Right renal pelvis (tissue), 4 donors: ENCODE measurements at places on chromosomes 4 and X. TPM values are rescaled to one million over a fixed set of nuclear protein-coding genes. Genes with fewer than 3 reads are reported as not detected.

ATG4A gene
- 13.1 TPM for polyA plus RNA-seq

SASH3 gene
- polyA plus RNA-seq, result 2.1 TPM

RBBP7 gene
- 218 TPM for polyA plus RNA-seq

RAB33A gene
- 0.71 TPM for polyA plus RNA-seq

FOXP3 gene
- 0.89 TPM for polyA plus RNA-seq

RASL11B gene
- polyA plus RNA-seq, result 45.0 TPM

MAGEA2 gene
- polyA plus RNA-seq, result not detected

ETNPPL gene
- polyA plus RNA-seq, result 0.14 TPM

GRCh38 chrX:103063918-103064434 is at the start of gene BEX1:
Gene BEX1, minus strand, starts transcription at chrX:103064171. Its CDS starts 897 bp downstream, at chrX:103063274.
- peak; percentile 24 for DNase-seq

GRCh38 chr4:151628001-151628608 is 132.7 kb downstream of the GATB start:
- DNase-seq, result no peak

DNA sequence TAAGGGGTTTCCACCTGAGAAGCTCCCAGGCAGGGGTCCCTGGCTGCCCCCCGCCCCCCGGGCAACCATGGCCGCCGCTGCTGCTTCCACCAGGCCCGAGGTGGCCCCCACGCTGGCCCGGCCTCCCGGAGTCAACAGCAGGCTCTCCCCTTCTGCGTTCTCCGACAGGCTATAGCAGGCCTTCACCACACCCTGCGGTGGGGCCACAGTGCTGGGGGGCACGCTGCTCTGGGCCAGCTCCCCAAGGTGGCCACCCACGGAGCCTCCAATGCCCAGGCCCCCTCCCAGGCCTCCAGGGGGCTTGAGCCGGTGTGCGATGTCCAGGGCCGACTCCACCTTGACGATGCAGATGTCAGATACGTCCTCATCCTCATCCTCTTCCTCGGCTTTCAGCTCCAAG is 72.5 kb downstream of the UBE2K start:
- no peak for DNase-seq

DNA sequence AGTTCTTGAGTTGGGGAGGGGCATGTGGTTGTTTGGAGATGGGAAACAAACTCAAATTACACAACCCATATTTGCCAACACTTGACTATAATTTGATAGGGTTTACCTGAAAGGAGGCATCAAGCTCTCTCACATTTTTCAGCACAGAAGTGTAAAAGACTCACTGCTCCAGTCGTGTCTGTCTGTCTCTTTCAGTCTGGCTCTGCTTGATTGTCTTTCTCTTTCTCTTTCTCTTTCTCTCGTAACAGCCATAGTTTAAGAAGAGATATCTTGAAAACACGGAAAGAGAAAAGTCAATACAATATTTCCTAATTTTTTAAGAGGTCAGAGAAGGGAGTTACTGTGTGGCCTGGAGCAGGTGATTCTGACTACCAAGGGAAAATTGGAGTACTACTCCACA is 413.6 kb upstream of the CXorf51A start:
- DNase-seq, result no peak

DNA sequence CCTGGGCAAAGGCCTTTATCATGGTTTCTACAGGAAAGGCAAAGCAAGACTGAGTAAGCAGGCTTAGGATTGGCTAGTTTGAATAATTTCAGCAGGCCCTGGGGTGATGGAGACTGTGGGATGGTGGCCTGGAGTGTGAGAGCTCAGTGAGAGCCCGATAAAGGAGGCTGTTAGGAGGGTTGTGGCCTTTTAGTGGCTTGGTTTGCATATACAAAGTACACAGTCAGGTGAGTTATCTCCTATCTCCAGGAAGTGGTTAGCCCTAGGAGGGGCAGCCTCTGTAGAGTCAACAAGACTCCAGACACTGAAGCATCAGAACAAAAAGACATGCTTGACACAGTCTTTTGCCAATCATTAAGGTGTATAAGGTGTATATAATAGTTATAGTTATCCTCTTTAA is 157.2 kb downstream of the CFAP299 start:
- DNase-seq, result no peak

GRCh38 chrX:135522878-135523693 is 2.6 kb downstream of the INTS6L start:
- no peak for DNase-seq

DNA sequence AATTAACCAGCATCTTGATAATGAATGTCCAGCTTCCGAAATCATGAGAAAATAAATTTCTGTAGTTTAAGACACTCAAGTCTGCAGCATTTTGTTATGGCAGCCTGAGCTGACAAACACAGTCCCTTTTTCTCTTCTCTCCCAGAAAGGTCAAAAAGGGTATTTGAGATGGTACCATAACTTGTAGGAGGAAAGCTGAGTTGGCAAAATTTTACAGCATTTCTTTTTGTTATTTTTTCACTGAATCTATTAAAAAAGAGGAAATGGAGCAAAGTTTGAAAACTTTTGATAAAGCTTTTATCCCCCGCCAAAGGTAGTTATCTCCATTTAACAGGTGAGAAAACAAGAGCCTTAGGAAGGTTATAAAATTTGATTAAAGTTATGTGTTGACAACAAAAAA is 367.6 kb upstream of the TECRL start:
- DNase-seq, result no peak

- DNase-seq, result no peak
These were observed 1.8 kb downstream of the CPEB2 start for GRCh38 chr4:15003891-15004738.

DNA sequence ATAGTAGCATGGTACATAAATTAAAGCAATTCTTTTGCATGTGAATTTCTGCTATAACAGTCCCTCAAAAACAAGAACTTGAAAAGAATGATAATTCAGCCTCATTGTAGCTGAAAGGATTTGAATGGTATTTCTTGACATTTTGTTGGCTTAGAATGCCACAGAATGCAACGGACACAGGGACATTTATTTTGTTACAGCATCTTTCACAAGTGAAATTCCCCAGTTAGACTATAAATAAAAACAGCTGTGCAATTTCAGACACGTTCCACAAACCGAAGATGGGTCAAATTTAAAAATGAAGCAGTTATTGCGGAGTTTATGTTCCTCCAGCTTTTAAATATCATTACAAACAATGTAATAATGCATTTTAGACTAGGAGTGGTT is 82.8 kb upstream of the AMELX start:
- DNase-seq, result no peak

GRCh38 chrX:43500996-43501694 is 155.0 kb upstream of the MAOA start:
- DNase-seq, result no peak

- DNase-seq, result no peak
These were observed 70.4 kb downstream of the RFC1 start for GRCh38 chr4:39295784-39296183.

- DNase-seq, result no peak
These were observed 338.5 kb downstream of the SPOCK3 start for GRCh38 chr4:166895771-166896170.

DNA sequence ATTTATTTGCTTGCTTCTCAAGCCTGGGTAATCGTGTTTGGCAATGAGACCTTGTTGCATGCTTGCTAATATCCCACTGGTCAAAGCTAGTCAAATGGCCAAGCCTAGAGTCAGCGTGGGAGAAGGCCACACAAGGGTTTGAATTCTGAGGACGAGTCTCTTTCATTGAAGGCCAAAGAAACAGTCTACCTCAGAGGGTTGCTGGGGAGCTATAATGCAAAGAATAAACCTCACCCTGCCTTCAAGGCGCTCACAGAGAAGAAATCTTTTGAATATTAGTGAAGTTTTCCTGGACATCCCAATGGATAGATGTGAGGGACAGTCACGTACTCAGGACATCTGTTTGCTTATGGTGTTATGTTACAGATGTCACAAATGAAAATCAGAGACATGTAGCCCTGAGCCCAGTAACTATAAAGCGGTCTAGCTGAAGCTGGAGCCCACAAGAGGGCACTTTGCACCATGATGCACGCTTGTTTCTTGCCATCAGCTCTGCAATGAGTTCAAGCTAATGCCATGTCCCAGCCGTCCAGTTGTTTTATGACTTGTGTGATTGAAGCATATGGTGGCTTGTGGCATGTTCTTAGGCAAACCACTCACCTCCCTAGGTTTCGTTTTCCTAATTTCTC is 1.1 kb upstream of the TLR3 start:
- DNase-seq, result peak; percentile 40

DNA sequence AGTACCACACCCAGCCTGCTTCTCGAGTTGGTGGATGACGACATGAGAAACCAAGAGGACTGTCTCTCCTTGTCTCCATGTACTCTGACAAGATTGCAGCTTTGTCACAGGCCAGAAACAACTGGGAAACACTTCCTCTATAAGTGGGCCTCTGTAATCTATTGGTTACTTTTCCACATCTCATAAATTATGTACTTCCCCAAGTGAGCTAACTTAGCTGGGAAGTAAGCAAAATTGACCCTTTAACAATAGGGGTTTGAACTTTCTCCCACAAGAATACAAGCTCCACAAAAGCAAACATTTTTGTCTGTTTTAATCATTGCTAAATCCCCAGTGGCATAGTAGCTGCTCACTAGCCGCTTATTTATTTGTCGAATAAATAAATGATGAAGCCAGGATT is 14.1 kb upstream of the USO1 start:
- no peak for DNase-seq

GRCh38 chrX:47172971-47173792 is 20.4 kb upstream of the UBA1 start:
- DNase-seq, result no peak

- no peak for DNase-seq
These were observed 21.8 kb upstream of the NAP1L5 start for GRCh38 chr4:88719381-88719780.

DNA sequence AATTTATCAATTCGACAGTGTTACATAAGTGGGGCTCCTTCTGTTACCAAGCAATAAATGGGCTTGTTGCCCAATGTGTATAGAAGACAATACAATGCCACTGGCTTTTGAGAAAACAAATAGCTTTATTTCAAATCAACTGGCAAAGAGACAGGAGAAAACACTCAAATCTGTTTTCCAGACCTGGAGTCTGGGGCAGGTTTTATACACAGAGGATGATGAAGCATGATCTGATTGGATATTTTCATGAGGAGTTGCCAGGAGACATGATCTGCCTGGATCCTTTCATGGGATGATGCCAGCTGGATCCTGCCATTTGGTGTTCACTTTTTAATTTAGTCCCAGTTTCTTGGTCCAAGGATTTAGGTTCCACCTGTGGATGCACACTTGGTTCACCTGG is 287.9 kb downstream of the CXXC4 start:
- DNase-seq, result no peak

GRCh38 chr4:10701702-10702460 is 17.3 kb upstream of the CLNK start:
- DNase-seq, result no peak

- DNase-seq, result no peak
These were observed 260.5 kb downstream of the CHIC1 start for GRCh38 chrX:73823473-73824004.
